ENCODE measurements at places on chromosomes 2 and 18.

DNA sequence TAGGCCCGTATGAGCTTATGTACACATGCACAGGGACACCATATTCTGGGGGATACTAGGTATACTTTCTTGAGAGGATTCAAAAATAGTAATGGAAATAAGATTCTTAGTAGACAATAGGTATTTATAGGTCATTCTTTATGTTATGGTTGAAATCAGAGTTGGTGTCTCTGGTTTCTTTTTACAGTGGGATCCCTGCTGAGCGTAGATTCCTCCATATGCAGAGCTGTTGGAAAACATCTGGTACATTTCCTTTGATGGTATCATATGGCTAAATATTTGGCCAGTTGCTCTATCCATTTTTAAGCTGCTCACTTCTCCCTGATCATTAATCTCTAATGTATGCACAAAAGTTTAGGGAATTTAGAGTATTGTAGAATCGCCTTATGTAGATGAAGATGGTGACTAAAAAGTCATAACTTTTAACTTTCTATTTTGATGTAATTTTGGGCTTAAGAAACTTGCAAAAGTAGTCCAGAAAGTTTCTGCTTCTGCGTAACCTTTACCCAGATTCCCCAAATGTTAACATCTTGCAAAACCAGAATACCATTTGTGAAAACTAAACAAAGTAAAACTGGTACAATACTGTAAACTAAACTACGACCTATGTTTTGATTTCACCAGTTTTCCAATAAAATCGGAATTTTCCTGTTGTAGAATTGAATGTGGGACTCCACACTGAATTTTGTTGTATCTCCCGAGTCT lies 5.4 kb downstream of the ARHGAP28 start:
- no peak for DNase-seq

DNA sequence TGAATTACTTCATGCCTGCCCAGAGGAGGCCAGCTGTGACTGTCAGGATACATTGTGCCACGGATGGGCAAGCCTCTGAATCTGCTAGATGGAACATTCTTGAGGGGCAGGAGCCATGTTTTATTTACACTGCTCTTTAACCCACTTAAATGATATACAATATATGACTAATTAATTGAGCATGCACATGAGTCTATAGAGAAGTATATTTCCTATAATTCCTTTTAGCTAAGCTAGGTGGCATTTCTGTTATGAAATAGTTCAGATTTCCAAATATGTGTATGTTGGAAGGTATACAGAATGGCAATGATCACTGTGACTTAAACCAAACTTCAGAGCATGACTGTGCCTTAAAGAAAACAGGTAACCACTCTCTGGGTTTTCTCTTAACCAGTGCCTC lies 131.7 kb downstream of the RAB3GAP1 start:
- DNase-seq: no peak

GRCh38 chr2:202814226-202814625 lies 57.3 kb downstream of the ICA1L start:
- no peak for DNase-seq

DNA sequence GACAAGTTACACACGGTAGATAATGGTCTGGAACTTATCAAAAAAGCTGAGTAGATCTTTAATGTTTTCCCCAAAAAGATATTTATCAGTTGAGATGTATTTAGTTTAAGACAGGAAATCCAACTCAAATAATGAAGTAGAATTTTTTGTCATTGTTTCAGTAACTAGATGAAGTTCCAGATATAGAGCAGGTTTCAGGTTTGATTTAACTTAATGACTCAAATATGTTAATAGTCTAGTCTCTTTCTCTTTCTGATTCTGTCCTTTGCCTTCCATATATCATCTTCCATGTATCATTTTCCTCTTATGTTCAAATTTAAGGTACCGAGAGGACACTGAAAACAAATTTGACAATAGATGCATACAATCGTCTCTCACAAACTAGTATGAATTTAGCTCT lies 23.6 kb upstream of the DOCK10 start:
- no peak for DNase-seq

DNA sequence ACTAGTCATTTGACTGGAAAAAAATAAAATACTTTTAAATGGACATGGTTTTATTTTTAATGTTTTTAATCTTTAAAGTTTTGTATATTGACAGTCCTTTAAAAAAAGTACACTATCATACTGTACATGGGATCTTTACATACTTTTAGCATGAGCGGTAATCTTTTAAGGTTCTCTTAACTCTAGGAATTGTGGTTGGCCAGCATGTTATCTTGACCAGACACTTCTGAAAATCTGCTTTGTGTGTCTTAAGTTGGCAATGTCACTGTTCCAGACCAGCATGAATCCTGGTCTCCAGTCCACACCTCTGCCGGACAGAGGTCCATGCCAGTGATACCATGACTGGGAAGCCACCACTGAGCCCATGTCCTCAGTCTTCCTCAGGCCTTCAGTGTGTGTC lies 17.7 kb downstream of the ITGB1BP1 start:
- DNase-seq: no peak

GRCh38 chr18:11785444-11786055 lies 65.7 kb upstream of the CHMP1B start:
- no peak for DNase-seq

DNA sequence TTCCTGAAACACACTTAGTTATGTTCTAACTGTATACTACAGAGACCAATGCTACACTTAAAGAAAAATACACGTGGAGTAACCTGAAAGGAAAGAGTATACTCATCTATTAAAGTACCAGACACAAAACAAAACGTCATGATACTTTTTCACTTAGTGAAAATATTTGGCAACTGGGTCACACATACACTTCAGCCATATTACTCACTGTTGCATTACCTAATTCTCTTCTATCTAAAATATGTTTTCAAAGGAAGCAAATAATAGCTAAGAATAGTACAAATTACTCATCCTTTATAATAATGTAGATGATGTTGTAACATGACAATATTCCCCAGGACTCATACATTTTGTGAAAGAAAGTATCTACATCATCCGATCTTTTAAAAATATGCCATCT lies 76.5 kb upstream of the EPB41L3 start:
- DNase-seq: no peak

DNA sequence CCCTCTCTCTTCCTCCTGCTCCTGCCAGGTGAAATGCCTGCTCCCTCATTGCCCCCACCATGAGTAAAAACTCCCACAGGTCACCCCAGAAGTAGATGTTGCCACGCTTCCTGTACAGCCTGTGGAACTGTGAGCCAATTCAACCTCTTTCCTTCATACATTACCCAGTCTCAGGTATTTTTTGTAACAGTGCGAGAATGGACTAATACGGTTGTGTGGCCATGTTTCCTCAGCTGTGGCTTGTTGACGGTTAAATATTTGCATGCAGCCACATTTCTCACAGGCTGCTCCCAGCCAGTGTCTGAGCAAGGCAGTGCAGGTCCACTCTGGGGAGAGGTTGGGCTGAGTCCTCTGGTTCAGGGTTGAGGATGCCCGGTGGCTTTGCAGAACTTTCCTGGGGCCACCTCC lies 27.8 kb upstream of the COPS8 start:
- no peak for DNase-seq

DNA sequence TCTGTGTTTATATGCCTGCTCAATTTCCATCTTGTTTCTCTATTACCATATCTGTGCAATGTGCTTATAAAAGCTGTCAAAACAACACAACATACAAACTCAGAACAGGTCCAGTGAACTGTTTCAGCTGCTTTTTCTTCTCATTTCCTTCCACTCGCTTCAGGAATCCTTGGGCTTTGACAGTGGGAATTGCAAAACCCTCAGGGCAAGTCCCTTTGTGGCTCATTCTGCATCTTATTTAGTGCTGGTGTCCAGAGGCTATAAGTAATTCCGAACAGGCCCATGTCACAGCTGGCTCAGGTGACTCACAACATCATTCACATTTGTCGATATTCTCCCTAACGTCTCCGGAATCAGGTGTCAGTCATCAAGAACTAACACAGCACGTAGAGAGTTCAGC lies 309.9 kb upstream of the ZNF521 start:
- no peak for DNase-seq

DNA sequence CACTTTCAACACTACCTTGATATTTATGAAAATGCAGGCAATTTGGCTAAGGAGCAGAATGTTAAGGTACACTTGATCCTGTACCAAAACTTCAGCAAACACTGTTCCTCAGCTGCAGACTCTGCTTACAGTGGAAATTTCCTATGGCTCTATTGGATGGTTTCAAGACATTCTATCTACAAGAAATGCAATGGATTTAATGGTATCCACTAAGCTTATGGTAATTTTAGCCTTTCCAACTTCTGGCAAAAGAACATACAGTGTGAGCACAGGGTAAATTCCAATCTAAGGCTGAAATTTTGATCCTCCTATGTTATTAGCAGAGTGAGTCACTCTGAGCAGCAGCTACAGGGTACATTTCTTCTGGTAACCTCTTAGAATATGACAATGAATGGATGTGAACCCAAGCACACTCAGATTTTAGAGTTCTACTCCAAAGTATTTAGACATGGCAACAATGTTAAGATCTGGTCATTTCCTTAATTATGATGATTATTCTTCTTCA lies 361.8 kb upstream of the PIK3C3 start:
- no peak for DNase-seq

- no peak for DNase-seq
These were observed 105.0 kb upstream of the STK17B start for GRCh38 chr2:196276421-196276820.

GRCh38 chr2:112962308-112963175 lies 15.3 kb upstream of the IL36G start:
- no peak for DNase-seq

GRCh38 chr18:2258954-2259353 lies 312.4 kb downstream of the METTL4 start:
- no peak for DNase-seq

DNA sequence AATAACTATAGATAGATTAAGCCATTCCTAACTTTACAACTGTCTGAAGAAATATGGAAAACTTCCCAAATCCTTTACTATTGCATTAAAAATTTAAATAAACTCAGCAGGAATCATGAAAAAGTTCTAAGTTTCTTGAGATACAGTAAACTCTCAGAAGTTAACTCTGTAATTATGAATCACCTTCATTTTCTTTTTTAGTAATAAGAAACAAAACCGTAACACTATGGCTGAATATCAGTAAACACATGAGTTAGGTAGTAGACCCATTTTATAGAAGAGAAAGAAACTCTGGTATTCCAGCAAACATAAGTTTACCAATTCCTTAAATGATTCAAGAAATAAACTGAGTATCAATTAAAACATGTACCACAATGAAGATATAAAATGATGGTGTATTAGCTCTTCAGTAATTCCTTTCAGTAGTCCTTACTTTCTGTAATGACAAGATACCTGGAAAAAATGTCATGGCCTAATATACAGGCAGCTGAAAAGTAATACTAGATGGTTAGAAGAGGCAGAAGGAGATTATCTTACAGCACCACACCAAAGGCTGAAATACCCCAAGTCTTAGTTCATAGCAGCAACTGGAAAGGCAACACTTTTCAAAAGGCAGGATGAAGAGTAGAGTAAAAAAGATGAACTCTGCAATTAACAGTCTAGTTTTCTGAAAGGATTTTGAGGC lies 11.5 kb downstream of the TRIP12 start:
- no peak for DNase-seq

- DNase-seq: no peak
These were observed 768.2 kb downstream of the NRXN1 start for GRCh38 chr2:50263728-50264127.

GRCh38 chr2:177588671-177589070 lies 196.1 kb downstream of the AGPS start:
- no peak for DNase-seq

- DNase-seq: no peak
These were observed 70.4 kb downstream of the ZNF521 start for GRCh38 chr18:25281556-25281955.

DNA sequence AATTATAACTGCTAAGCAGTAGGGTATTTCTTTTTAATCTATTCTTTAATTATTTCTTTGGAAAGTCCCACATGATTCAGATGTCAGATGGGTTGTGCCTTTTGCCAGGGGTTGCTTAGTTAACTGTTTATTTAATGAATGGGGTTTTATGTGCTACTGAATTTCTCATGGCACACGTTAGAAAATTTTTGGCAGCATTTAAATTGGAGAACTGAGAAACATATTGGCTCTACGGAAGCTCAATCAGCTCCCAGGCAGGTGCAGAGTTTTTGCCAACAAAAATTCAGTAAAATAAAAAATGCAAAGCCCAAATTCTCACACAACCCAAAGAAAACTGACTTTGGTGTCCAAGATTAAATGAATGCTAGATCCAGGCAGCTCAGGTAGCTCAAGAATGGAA lies 467.2 kb downstream of the NRXN1 start:
- no peak for DNase-seq

- no peak for DNase-seq
These were observed 14.2 kb downstream of the EHBP1 start for GRCh38 chr2:62719757-62720156.

DNA sequence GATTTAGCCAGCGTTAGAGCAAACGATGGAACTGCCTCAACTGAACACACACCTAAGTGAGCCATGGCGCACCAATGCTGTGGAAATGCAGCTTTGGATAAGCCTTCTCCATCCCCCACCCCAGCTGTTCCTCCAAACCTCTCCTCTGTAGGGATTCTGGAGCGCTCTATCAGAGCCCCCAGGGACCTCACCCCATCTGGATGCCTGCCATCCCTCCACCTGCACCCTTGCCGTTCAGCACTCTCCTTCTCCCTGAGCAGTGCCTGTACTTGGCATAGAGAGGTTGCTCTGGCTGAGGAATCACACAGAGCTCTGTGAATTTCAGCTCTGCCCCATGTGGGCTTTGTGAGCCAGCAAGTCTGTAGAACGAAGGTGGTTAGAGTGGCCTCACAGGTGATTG lies 42.8 kb upstream of the INHBB start:
- no peak for DNase-seq

- no peak for DNase-seq
These were observed 208.0 kb downstream of the ZFP36L2 start for GRCh38 chr2:43018179-43019024.

DNA sequence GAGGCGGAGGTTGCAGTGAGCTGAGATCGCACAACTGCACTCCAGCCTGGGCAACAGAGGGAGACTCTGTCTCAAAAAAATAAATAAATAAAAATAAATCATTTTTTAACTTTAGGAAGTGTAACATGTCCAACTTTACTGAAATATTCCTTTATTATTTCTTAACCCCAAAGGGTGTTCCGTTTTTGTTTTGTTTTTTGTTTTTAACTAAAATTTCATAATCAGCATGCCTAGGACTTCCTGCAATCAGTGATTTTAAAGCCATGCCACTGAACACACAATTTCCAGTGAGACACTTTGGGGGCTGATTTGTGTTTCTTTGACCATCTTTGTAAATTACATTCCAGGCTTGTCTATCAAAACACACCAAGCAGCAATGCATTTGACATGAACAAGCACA lies 7.1 kb downstream of the CATIP start:
- DNase-seq: no peak

GRCh38 chr18:39622431-39622830 lies 2056.8 kb upstream of the CELF4 start:
- no peak for DNase-seq

- DNase-seq: no peak
These were observed 36.2 kb upstream of the DNMT3A start for GRCh38 chr2:25377822-25378421.

DNA sequence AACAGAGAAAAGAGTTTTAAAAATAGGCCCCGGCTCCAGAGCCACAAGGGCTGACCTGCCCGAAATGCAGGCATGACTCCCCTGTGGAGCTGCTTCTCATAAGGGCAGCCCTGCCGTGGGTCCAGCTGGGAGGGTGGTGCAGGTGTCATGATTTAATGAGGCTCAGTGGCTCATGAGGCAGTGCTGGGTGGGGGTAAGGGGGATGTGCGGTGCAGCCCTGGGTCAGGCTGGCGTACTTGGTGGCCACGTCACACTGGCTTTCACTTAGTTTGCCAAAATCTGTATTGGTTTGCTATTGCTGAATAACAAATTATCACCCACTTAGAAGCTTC lies 33.6 kb downstream of the HJURP start:
- DNase-seq: no peak

Data from effector CD4-positive, alpha-beta T cell (primary cell).